ENCODE measurements at places on chromosomes 7 and 10.

GRCh38 chr10:115005771-115006170 is 67.8 kb downstream of the TRUB1 start:
- DNase-seq, result no peak

DNA sequence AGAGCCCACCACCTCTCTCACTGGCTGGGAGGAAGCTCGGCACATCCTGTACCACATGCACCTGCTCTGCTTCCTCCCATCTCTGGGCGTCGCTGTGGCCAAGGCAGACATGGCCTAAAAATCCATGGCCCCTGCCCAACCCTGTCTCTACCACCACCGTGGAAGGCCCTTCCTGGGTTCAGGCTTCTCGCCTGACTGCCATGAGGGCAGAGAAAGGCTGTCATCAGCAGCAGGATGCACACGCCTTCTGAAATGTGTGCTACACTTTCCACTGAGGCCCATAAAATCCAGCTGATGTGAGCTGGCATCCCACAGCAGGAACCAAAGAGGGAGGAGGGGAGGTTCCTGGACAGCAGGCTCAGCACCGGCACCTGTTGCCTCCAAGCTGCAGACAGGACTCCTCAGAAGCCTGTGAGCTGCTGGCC is 93.4 kb downstream of the PTPRN2 start:
- no peak for DNase-seq

- no peak for DNase-seq
These were observed 287.9 kb upstream of the SEMA3A start for GRCh38 chr7:84482476-84482875.

- no peak for DNase-seq
These were observed 13.8 kb downstream of the UBE2D1 start for GRCh38 chr10:58348571-58349033.

GRCh38 chr10:71773221-71773971 is at the start of gene VSIR:
VSIR (minus strand) TSS chr10:71773520; CDS start chr10:71773439, 81 bp downstream.
- DNase-seq, result peak; percentile 96

GRCh38 chr7:19392246-19392645 is 247.0 kb upstream of the FERD3L start:
- DNase-seq, result no peak

GRCh38 chr10:70732569-70732968 is 52.6 kb downstream of the TBATA start:
- DNase-seq, result no peak

Data from activated naive CD4-positive, alpha-beta T cell treated with Interleukin-2 at 50 U/mL for 16 hours (primary cell).